Posterior vena cava (tissue), 2 donors: ENCODE measurements at places on chromosomes 1 and 21.

DNA sequence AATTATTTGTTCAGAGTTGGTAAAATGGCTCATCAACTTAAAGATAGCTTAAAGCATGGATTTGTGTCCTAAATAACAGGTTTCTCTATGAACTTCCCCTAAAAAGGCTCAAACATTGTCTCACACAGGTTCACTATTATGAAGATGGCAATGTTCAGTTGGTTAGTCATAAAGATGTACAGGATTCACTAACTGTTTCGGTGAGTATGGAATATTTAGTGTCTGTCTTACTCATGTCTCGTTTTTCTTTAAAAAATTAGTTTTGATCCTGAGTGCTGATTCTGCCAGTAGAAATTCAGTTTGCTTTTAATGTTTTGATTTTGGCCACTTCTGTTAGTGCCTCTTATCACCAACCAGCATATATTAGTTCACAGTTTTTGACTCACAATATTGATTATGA lies 7.5 kb upstream of the MOV10 start:
- DNase-seq: no peak

GRCh38 chr21:32966120-32966519 lies 59.6 kb upstream of the OLIG2 start:
- DNase-seq: no peak

DNA sequence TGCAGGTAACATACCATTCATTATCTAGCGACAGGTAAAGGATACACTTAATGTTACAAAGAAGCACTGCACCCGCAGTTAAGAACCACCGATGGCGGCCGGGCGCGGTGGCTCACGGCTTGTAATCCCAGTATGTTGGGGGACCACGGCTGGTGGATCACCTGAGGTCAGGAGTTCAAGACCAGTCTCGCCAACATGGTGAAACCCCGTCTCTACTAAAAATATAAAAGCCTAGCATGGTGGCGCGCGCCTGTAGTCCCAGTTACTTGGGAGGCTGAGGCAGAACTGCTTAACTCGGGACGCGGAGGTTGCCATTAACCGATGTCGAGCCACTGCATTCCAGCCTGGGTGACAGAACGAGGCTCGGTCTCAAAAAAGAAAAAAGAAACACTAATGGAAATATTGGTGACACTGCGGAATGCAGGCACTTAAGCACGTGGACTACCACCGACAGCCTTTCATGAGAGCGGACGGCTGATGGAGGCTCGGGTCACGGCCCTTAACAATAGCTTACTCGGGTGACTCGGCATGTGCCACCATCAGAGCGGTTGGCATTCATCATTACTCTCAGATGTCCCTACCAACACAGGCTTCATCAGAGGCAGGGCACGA lies 542 bp downstream of the GAS5 start:
- no peak for DNase-seq

DNA sequence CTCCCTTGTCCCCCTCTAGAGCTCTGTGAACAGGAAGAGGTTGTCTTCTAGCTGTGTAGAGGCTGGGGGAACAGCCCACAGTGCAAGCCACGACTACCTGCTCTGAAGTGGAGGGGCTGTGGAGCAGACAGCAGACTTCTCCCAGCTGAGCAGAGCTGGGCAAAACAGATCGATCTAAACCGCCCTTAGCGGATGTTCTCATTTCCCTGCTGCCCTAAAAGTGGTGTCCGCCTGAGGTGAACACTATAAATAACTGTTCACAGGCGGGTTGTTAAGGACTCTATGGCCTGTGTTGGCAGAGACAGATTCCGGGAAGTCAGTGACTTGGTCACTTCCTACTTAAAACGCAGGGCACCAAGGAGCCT lies 203.2 kb downstream of the RHOU start:
- no peak for DNase-seq

DNA sequence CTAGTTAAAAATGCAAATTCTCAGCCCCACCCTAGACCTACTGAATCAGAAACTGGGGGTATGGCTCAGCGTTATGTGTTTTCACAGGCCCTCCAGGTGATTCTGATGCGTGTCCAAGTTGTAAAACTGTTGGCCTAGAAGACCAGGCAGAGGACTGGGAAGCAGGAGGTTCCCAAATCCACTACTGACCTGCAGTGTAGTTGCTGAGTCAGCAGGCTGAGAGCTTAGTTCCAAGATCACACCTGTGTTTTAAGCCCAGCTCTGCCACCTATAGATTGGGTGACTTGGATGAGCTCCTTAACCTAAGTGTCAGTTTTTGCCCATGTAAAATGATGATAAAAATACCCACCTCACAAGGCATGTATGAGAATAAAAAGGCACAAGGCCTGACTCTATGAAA lies 4.1 kb downstream of the GRHL3 start:
- no peak for DNase-seq

- no peak for DNase-seq
Measured at GRCh38 chr1:8597455-8597854, 220.0 kb downstream of the RERE start.

GRCh38 chr1:199297887-199298286 lies 659.0 kb downstream of the PTPRC start:
- no peak for DNase-seq

GRCh38 chr1:20068722-20069121 lies 1.3 kb upstream of the PLA2G5 start:
- no peak for DNase-seq

GRCh38 chr1:55309053-55309452 lies 93.9 kb upstream of the USP24 start:
- DNase-seq: no peak

- DNase-seq: no peak
Measured at GRCh38 chr1:181151378-181152326, 63.2 kb downstream of the IER5 start.

- no peak for DNase-seq
Measured at GRCh38 chr1:43177691-43178090, 5.6 kb downstream of the CFAP57 start.

DNA sequence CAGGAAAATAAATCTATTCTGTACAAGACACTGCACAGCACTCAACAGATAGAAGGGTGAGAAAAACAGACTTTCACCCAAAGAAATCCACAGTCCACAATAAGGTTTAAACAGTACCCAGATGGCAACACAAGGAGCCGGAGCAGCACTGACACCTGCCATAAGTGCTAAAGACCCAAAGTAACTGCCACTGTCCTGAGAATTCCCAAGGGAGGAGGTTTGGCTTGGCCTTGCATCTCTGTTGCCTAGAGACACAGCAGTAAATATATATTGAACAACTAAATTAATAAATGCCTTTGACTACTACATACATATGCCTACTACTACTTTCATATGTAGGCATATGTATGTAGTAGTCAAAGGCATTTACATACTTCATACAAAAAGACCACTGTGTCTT lies 68.0 kb downstream of the VAV3 start:
- no peak for DNase-seq

DNA sequence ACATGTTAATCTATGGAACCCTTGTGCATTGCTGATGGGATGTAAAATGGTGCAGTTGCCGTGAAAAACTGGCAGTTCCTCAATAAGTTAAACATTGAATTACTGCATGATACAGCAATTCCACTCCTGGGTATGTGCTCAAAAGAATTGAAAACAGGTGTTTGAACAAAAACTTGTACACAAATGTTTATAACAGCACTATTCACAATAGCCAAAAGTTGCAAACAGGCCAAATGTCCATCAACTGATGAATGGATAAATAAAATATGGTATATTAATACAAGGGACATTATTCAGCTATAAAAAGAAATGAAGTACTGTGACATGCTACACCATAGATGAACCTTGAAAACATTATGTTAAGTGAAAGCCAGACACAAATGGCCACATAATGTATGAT lies 17.7 kb upstream of the SRSF10 start:
- DNase-seq: no peak

- DNase-seq: no peak
Measured at GRCh38 chr1:172658871-172659453, at the start of gene FASLG. Gene FASLG, plus strand, starts transcription at chr1:172659103. Its CDS starts 99 bp downstream, at chr1:172659202.

GRCh38 chr1:162541619-162542141 lies 19.8 kb upstream of the UAP1 start:
- DNase-seq: peak; percentile 89

GRCh38 chr1:25107643-25108010 lies 124.7 kb downstream of the SYF2 start:
- DNase-seq: no peak

GRCh38 chr1:92975551-92976232 lies 14.4 kb upstream of the DIPK1A start:
- DNase-seq: no peak

GRCh38 chr1:27831568-27832410 lies 1.2 kb downstream of the PPP1R8 start:
- DNase-seq: no peak

DNA sequence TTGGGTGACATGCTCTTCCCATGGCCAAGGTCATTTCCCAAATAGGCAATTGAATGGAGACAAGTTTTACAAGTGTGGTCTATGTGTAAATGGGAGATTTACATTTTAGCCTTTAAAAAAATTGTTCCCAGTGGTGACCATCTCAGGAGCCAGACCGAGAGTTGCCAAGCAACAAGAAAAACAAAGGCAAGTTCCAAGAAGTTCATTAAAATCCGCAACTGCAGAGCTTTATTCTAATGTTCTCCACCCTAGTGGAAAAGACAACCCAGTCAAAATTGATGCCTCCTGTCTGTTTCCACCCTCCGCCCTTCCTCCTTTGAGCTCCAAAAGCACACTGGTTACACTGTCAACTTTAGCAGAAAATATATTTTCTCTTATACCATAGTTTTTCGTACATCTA lies 33.2 kb upstream of the CD55 start:
- no peak for DNase-seq

DNA sequence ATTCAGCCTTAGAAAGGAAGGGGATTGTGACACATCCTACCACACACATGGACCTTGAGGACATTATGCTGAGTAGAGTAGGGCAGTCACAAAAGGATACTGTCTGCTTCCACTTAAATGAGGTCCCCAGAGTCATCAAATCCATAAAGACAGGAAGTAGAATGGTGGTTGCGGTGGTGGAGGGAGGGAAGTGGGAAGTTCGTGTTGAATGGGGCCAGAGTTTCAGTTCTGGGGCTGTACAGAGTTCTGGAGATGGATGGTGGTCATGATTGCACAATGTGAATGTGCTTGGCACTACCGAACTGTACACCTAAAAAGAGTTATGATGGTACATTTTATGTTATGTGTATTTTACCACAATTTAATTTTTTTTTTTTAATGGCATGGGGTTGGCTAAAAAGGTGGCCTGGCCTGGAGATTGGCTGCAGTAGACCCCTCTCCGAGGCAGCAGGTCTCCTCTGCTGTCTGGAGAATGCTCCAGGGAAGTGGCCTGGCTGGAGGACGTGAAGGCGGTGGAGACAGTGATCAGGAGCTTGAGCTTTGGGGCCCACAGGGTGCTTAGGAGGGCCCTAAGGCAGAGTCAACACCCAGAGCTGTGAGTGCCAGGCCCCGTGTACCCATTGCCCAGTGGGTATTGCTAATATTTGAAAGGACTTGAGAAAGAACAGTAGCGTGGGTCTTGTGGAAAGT lies 30.4 kb downstream of the IFNGR2 start:
- no peak for DNase-seq

- DNase-seq: no peak
Measured at GRCh38 chr1:12475530-12475934, 142.5 kb downstream of the DHRS3 start.

- DNase-seq: no peak
Measured at GRCh38 chr1:37453647-37454046, 20.7 kb upstream of the ZC3H12A start.

DNA sequence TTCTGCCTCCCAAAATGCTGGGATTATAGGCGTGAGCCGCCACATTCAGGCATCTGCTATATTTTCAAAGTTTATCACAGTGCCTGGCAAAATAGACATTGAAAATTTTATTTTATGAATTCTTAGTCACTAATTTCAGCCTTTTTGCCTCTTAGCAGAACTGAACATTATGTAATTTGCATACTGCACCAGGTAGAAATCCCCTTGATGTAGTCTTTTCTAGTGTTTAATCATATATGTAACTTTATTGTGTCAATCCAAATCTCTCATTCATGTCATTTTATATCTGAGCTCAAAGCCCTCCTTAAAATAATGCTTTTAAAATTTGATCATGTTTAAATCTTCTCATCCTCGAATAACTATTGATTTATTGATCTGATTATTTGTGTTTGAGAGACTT lies 19.2 kb downstream of the WDTC1 start:
- DNase-seq: no peak

- no peak for DNase-seq
Measured at GRCh38 chr1:3557366-3557765, 53.9 kb downstream of the MEGF6 start.

DNA sequence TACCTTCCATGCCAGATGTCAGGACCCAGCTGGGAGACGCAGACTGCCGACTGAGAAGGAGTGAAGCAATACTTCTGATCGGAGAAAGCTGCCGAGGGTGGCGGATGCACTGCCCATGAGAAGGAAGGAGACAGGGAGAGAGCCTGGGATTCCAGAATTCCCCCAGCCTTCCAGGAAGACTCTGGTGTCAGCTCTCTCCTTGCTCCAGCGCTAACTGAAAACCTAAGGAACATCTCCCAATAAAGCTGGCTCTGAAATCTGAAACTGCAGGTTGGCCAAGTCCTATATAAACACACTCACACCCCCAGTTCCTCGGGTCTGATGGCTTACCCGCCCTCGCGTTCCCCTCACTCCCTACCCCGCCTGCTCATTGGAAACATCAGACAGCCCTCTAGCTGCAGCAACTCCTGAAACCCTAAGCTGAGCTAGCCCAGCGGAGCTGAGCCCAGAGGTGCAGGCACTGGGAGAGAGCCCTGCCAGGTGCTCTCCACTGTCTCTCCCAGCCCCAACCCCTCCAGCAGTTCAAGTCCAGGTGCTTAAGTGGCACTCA lies 52.3 kb downstream of the PLEKHA6 start:
- no peak for DNase-seq

GRCh38 chr1:113542221-113542701 lies 151.9 kb downstream of the MAGI3 start:
- DNase-seq: no peak

DNA sequence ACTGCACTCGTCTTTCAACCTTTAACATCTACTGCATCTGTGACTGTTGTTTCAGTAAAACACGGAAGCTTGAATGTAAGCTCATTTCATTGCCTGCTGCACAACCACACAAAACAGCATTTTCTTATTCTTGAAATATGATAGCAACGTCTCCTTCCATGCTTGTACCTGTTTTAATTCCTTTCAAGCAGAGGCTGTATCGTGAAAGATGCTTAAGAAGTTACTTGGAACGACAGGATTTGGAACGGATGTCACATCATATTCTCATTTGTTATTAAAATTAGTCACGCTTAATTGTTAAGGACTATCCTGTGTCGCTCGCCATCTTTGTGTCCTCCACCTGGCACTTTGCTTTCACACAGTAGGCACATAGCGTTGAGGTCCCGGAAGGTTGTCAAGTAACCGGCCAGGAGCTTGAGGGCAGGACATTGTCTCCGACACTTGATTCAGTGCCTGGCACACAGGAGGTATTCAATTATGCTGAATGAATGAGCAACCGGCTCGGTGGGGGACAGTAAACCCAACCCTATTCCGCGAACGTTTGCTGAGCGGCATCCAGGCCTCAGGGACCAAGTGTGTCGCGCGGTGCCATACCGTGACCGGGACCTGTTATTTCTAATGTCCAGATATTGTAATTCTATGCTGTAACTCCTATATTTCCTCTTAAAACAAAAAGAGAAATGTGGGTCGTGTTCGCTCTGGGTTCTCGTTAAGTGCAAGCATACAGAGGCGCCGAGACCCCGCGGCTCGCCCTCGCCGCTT lies 499 bp upstream of the SH3GLB1 start:
- no peak for DNase-seq
